ENCODE measurements at places on chromosomes 3 and 15.

- no peak for DNase-seq
Measured at GRCh38 chr3:170502297-170502696, 83.6 kb downstream of the SLC7A14 start.

DNA sequence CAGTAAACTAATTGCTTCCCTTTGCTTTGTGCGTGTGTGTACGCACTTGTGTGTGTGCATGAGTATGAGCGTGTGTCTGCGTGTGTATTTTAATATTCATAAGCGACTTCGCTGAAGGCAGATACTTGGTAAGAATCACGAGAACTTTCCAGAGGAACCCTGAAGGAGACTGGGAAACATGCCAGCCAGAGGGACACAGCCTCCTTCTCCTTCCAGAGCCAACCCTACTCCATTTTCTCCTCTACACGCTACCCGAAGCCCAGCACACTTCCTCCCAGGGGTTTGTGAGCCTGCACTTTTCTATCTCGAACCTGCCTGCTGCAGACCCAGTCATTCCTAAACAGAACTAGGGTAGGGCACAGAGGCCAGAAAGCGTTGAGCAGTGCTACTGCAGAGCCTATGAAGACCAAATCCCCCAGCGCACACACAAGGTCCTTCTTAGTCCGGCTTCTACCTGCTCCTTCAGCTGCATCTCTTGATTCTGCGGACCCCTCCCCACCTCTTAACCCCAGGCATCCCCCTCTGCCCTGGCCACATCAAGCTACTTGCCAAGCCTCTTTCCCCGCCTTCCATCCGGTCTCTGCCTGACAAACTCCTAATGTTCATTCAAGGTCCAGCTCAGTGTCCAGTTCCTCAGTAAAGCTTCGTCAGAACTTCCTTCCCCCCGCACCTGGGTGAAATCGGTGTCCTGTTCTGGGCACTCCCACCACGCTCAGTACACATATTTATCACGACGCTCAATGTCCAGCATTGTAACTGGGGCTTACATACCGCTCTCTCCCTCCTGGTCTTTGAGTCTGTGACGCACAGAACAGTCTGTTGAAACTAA is 191.8 kb downstream of the FAM43A start:
- DNase-seq, result no peak

DNA sequence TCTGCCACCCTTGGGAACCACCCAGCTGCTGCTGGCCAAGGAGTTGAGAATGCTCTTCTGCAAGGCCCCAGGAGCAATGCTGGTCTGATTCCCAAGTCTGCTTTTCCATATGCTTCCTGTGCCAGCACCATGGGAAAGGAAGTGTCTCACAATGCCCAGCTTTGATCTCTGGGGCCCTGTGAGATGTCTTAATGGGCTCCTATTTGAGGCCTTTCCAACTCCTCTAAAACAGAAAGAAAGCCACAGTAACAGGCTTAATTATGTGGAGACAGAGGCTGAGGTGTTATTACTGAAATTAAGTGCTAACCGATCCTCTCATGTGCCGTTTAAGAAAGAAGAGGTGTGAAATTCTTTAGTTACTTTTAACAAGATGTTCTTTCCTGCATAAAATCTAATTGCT is 4.5 kb downstream of the EOGT start:
- DNase-seq, result no peak

DNA sequence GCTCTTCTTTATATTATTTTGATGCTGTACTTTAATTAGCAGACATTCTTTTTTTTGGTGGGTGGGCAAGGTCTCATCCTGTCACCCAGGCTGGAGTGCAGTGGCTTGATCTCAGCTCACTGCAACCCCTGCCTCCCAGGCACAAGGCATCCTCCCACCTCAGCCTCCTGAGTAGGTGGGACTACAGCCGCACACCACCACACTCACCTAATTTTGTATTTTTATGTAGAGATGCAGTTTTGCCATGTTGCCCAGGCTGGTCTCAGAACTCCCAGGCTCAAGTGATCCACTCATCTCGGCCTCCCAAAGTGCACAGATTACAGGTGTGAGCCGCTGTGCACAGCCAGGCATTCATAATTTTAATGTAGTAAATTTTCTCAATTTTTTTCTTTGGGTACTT is 608.1 kb downstream of the ZNF385D start:
- no peak for DNase-seq

GRCh38 chr3:54964081-54964480 is 36.2 kb upstream of the LRTM1 start:
- no peak for DNase-seq

DNA sequence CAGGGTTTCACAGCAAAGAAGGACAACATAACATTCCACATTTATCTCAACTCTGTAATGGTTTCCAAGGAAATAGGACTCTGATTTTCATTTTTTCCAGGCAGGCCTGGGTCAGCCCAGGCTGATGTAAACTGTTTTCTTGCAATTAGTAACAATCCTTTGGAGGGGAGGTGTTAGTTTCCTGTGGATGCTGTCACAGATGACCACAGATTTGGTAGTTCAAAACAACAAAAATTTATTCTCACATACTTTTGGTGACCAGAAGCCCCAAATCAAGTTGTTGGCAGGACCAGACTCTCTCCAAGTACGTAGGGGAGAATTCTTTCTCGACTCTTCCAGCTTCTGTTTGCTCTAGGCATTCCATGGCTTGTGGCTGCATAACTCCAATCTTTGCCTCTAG is 88.0 kb downstream of the EDEM1 start:
- no peak for DNase-seq

- no peak for DNase-seq
Measured at GRCh38 chr15:23645371-23646164, 2.1 kb downstream of the MAGEL2 start.

GRCh38 chr3:171313702-171314101 is 146.5 kb downstream of the TNIK start:
- no peak for DNase-seq

- DNase-seq, result no peak
Measured at GRCh38 chr15:25787855-25788520, 75.1 kb downstream of the ATP10A start.

- no peak for DNase-seq
Measured at GRCh38 chr15:64014995-64015394, 31.3 kb downstream of the DAPK2 start.

DNA sequence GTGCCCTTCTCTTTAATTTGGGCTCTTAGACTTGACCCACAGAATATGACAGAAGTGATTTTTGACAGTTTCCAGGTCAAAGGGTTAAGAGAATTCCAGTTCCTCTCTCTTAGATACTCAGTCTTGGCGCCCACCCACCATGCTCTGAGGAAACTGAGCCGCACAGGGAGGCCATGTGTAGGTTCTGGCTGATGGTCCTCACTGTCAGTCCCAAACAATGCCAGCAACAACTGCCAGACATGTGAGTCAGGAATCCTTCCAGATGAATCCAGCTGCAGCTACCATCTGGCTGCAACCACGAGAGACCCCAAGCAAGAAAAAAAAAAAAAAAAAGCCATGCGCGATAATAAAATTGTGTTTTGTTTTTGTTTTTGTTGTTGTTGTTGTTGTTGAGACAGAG is 326.6 kb downstream of the MAGI1 start:
- no peak for DNase-seq

DNA sequence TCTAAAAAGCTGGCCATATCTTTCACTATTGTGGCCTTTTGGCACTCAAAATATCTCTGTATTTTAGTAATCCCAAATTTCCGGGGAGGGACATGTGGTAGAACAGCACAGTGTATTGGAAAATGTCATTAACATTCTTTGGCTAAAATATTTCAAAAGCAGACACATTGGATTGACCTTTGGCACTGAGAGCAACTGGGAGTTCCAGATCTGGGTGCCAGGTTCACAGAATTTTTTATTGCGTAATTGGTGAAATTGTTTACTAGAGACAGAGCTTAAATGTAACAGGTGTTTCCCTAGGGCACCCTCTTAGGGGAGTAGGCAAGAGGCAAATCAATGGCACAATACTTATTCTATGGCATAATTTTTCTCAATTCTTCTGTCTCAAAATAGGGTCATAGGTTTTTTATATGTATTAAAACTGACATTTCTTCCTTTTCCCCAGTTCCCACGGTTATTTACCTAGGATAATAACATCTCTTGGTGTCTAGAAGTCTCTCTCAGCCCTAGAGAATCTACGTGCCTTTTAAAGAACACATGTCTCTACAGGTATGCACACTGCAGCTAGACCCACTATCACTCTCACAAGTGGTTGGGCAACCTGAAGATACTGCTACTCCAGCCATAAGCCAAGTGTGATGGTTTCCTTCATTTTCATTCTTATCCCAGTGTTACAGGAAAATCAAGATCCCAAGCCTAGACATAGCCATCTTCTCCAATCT is 10.6 kb downstream of the RBMS3 start:
- DNase-seq, result no peak

GRCh38 chr3:156218353-156218744 is 98.0 kb downstream of the KCNAB1 start:
- no peak for DNase-seq

DNA sequence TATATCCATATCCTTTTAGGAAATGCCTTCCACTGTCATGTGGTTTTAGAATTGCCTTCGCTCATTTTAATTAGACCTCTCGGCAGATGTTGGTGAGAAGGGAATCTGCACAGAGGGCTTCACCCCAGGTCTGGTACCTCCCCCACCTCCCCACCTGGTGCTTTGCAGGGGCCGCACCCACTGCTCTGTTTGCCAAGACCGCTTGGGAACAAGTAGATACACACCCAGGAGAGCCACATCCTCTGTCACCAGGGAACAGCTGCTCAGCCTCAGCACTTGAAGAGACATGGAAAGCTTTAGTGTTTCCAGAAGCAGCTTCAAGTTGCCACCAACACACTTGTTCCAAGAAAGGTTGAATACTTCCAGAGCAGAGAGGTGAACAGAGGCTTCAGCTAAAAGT is 21.8 kb downstream of the LRRC31 start:
- DNase-seq, result no peak

GRCh38 chr3:124964387-124964786 is 29.8 kb upstream of the MUC13 start:
- DNase-seq, result no peak

DNA sequence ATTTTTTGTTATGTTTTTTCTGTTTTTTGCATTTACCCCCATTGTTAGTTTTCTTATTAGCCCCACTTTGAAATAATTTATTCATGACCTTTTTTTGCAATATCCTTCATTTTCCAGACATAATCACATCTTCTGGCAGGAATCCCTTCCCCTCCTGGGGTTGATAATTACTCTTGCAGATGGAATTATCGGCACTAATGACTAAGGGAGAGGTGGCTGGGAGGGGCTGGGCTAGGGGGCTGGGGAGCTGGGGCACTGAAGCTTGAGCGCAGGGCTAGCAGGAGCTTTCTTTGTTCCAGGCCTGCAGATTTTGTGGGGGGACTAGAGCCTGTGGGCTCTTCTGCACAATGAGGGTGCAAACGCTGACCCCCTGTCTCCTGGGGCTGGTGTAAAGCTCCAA is 77.8 kb downstream of the RAB11A start:
- no peak for DNase-seq

DNA sequence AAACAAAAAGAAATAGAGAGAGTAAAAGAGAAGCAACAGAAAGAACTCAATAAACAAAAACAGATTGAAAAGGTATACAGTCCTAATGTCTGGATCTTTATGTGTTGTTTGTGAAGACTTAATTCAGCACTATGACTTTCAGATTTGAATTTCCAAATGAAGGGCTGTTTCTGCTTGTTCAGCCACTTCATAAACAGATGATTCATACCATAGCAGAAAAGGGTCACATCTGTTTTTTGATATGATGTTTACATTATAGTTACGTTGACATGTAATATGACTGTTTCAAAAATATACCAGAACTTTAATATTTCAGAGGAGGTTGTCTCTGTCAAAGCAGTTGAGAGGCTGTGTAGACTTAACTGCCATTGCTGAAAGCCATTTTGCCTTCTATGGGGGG is 24.1 kb downstream of the ASB14 start:
- no peak for DNase-seq

GRCh38 chr15:23763021-23763420 is 75.9 kb upstream of the NDN start:
- DNase-seq, result no peak

- no peak for DNase-seq
Measured at GRCh38 chr15:69679623-69680228, 227.1 kb downstream of the RPLP1 start.

GRCh38 chr3:149511040-149511626 is 36.6 kb downstream of the TM4SF4 start:
- no peak for DNase-seq

DNA sequence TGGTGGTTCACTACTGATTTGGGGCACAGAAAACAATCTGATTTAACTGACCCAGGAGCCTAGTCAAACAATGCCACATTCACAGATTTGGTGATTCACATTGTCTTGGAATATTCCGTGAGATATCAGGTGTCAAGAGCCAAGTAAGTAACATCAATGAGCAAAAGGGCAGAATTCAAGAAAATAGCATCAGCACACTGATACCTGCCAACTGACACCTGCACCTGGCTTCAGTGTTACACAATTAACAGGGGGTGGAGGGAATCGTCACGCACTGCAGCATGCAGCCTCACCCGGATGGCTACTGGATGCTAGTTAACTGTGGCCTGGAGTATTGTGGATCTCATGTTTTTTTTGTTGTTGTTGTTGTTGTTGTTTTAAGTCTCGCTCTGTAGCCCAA is 17.6 kb downstream of the CCNL1 start:
- DNase-seq, result no peak

- no peak for DNase-seq
Measured at GRCh38 chr3:169539856-169540255, 123.7 kb downstream of the MECOM start.

- DNase-seq, result peak; percentile 42
Measured at GRCh38 chr3:14508966-14509795, 31.0 kb downstream of the GRIP2 start.

DNA sequence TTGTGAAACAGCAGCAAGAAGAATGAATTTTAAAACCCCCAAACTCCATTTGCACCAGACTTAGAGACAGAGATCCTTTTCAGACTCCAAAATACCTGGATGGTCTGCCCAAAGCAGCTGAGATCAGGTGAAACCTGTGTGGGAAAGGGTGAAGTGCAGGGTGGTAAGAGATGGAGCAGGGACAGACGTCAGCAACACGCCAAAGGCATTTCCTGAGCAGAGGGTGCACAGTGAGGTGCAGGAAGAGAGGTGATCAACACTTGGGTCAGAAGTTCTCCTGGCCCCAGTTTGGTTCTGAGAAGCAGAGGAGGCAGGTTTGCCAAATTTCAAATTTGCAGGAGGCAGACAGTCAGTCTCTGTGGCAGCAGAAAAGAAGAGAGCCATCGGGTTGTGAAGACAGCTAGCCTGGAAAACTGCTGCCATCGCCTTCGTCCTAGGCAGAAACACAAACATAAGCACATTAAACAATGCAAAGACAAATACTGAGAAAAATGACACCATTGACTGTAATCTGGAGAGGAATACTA is 9.8 kb downstream of the CCR4 start:
- no peak for DNase-seq

GRCh38 chr3:32395496-32395895 is 3.8 kb downstream of the CMTM7 start:
- DNase-seq, result no peak

GRCh38 chr15:59473226-59473625 is 35.2 kb downstream of the FAM81A start:
- DNase-seq, result no peak

DNA sequence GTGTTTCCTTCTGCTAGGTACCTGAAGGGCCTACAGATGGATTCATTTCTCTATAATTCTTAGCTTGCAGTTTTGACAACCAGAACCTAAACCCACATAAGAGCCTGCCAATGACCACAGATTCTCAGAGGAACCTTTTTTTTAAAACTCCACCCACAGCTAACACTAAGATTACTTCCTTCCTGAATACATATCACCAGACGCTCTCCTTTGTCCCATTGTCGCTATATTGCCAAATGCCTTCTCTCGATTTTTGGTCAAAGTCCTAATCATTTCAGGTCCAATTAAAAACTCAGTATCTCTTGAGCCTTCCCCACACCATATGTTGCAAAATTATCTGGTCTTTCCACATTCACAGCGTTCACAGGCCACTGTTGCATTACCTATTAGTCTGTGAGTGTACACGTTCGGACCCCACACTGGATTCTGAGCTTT is 12.4 kb downstream of the ZNF710 start:
- DNase-seq, result peak; percentile 35
